ENCODE measurements at places on chromosomes 1 and 21. TPM values are rescaled to one million over a fixed set of nuclear protein-coding genes. Genes with fewer than 3 reads are reported as not detected.

The SFN gene
- total RNA-seq = 5.6 TPM

The SLC5A9 gene
- total RNA-seq = not detected

The CAPN9 gene
- not detected for total RNA-seq

The TCHHL1 gene
- total RNA-seq = not detected

The SELP gene
- total RNA-seq = 0.19 TPM

The SPRR4 gene
- total RNA-seq = not detected

The NBPF6 gene
- total RNA-seq = not detected

The ATP6V1G3 gene
- 0.35 TPM for total RNA-seq

The HES2 gene
- total RNA-seq = 0.35 TPM

The ZYG11A gene
- total RNA-seq = 0.10 TPM

The ZZZ3 gene
- total RNA-seq = 35.6 TPM

The GPR25 gene
- not detected for total RNA-seq

The RGL1 gene
- 1.5 TPM for total RNA-seq

The VPS13D gene
- total RNA-seq = 31.4 TPM

The PLA2G2A gene
- not detected for total RNA-seq

The ATAD3A gene
- total RNA-seq = 33.0 TPM

The ICOSLG gene
- total RNA-seq = 5.0 TPM

The PIGR gene
- not detected for total RNA-seq

The HSPB7 gene
- total RNA-seq = not detected

The GIPC2 gene
- total RNA-seq = 0.20 TPM

The LY9 gene
- total RNA-seq = 76.3 TPM

The AZIN2 gene
- 6.6 TPM for total RNA-seq

The TYW3 gene
- 20.2 TPM for total RNA-seq

The PGM1 gene
- total RNA-seq = 45.0 TPM

The CYP2J2 gene
- total RNA-seq = 1.3 TPM

The TFF1 gene
- not detected for total RNA-seq

The F5 gene
- 9.3 TPM for total RNA-seq

Data from activated naive CD4-positive, alpha-beta T cell treated with anti-CD3 and anti-CD28 coated beads, Interleukin-2, amount 10 ng/mL, durations not matched to agents 5 hours and 36 hours (primary cell).